Thoracic aorta (tissue), 2 donors: ENCODE measurements at places on chromosomes 5 and 9. TPM values are rescaled to one million over a fixed set of nuclear protein-coding genes. Genes with fewer than 3 reads are reported as not detected.

DNA sequence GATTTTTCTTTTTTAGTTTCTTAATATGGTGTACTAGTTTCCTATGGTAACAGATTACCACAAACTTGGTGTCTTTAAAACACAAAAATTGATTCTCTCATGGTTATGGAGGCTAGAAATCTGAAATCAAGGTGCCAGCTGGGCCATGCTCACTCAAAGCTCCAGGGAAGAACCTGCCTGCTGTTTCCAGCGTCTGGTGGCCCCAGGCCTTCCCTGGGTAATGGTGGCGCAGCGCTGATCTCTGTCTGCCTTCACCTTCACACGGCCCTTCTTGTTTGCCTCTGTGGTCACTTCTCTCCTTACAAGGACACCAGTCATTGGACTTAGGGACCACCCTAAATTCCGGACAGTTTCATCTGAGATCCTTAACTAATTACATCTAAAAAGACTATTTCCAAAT, 70.5 kb upstream of the GFPT2 start:
- DNase-seq, result no peak

DNA sequence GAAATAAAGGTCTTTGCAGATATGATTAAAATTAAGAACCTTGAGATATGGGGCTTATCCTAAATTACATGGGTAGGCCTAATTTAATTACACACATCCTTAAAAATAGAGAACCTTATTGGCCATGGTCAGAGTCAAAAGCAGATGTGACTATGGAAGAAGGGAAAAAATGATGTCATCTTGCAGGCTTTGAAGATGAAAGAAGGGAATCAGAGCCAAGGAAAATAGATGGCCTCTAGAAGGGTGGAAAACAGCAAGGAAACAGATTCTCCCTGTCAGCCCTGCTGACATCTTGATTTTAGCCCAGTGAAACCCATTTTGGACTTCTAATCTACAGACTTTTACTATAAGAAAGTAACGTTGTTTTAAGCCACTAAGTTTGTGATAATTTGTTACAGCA, 37.6 kb upstream of the KCNN2 start:
- DNase-seq, result no peak

GRCh38 chr5:28779161-28779754, 1740.9 kb upstream of the CDH9 start:
- no peak for DNase-seq

- no peak for DNase-seq
Measured at GRCh38 chr9:119881898-119882297, 512.7 kb upstream of the BRINP1 start.

DNA sequence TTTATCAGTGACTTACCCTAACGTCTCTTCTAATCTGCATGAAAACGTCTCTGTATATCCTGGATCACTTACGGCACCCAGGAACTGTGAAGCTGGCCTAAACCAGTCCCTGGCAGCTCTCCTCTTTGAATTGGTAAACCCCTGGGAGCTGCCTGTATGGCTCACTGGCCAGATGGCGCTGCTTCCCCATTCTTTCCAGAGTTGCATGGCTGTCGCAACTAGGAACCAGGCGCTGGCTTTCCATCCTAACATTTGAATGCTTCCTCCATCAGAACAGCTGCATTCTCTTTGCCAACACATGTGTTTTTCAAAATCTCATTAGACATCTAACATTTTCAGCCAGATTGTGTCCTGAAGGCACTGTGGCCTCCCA, 8.0 kb upstream of the PCA3 start:
- DNase-seq, result no peak

DNA sequence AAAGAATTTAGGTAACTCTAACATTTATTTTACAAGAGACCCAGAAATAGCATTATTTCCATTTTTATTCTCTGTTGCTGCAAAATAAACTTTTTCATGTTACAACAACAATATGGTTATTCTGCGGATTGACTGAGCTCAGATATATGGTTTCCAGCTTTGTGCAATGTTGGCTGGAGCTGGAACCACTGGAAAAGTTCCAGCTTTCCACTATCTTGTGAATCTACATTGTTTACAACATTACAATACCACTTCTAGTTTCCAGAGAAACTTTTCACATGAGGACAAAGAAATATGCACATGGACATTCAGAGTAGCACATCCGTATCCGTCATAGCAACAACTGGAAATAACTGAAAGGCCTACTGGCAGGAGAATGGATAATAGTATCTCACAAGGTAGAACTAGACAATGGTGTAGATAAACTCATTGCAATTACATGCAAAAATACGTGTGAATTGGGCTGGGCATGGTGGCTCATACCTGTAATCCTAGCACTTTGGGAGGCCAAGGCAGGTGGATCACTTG, 436.1 kb upstream of the ADAMTS16 start:
- no peak for DNase-seq

DNA sequence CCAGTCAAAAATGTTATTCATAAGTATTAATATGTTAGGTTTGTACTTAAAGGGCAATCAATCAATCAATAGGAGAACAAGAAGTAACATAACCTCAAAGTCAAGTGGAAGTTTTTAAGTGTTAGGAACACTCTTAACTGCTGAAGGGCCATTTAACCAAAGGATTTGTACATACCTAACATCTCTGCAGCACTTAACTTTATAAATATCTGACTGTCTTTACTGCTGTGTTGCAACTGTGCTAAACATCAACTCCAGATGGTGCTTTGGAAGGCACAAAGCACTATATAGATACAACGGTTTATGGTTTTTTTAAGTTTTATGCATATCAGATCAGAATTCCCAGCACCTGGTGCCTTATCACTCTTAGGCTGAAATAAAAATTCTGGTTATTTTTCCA, 604.9 kb upstream of the PTGER4 start:
- no peak for DNase-seq

DNA sequence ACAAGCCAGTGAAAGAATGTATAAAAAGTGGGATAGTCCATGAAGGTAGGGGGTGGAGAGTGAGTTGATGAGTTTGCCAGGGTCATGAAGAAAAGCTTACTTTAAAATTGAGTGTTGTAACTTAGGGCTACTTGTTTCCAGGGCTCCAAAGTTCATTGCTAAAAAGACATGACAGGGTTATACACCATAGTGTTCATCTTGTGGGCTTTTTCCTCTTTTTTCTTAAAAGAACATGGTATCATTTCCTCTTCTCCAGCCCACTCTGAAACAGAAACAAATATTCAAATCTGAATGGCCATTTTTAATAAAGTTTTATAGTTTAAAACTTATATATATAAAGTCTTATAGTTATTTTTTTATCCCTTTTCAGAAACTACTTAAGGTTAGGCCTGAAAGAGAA, 115.7 kb upstream of the SMC2 start:
- DNase-seq, result no peak

- DNase-seq, result no peak
Measured at GRCh38 chr5:60674251-60675069, 25.5 kb downstream of the DEPDC1B start.

GRCh38 chr9:16867576-16868311, 2.7 kb downstream of the BNC2 start:
- no peak for DNase-seq

GRCh38 chr5:89105171-89105695, 222.2 kb upstream of the MEF2C start:
- DNase-seq, result no peak

DNA sequence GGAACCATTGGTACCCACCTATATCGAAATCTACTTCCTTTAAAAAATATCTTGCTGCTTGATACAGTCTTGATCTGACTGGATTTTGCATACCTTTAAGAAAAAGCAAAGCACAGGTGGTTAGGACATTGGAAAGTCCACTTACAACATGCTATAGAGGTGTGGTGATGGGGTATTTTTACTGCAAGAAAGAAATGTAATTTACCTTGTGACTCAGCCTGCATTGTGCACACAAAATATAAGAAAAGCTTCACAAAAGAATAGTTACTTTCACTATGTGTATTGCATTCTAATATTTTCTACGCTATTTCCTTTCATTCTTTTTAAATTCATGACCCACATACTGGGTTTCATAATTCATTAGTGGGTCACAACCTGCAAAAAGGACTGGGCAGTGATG, 236.2 kb upstream of the RASEF start:
- DNase-seq, result no peak

- DNase-seq, result no peak
Measured at GRCh38 chr9:134039386-134040175, 14.3 kb downstream of the BRD3OS start.

DNA sequence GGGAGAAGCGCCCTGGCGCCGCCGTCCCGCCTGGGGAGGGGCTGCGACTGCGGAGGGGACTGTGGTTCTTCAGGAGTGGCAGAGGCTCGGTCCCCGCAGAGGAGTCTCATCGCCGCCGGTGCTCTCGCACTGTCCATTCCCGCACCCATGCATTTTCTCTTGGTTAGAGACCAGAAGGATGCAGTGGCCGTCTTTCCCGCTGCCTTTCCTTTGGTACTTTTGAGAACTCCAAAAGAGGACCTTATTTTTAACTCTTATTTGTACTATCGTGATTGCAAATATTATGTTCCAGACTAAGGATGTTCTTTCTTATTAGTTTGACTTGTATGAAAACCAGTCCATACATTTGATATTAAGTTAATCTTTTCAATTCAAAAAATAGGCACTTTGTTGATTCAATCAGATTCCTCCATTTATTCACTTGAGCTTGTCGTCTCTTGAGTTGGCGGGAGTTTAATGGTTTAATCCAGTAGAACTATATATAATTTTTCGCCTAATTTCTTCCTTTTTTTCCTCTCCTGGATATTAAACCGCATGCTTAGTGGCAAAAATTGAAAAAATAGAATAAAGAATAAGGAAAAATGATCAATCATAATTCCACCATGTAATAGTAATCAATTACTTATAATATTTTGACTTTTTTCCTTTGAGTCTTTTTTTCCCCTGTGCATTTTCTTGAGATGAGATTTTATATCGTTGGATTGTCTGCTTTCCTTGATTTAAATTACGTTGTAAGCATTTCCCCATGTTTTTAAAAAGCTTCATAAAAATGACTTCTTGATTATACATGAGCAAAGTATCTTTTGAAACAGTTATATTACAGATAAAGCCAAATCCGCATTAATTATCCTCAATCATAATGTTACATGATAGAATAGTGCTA, 861 bp downstream of the ZFYVE16 start:
- DNase-seq, result no peak

GRCh38 chr5:176619569-176620332, 9.8 kb upstream of the GPRIN1 start:
- no peak for DNase-seq

DNA sequence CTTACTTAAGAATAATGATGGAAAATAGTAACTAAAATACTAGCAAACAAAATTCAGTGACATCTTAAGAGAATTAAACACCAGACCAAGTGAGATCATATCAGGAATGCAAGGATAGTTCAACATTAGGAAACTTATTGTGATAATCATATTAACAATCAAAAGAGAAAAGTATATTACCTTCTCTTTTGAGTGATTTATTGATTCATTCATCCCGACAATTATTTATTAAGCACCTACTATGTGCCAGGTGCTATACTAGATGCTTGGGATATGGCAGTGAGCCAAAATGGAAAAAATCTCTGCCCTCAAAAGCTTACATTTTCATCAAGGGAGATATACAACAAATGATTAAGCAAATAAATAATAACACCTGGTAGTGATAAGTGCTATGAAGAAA, 23.7 kb upstream of the PURA start:
- DNase-seq, result no peak

- DNase-seq, result no peak
Measured at GRCh38 chr5:55303238-55303690, 4.2 kb downstream of the DHX29 start.

- DNase-seq, result no peak
Measured at GRCh38 chr5:134547999-134548658, 22.7 kb downstream of the JADE2 start.

DNA sequence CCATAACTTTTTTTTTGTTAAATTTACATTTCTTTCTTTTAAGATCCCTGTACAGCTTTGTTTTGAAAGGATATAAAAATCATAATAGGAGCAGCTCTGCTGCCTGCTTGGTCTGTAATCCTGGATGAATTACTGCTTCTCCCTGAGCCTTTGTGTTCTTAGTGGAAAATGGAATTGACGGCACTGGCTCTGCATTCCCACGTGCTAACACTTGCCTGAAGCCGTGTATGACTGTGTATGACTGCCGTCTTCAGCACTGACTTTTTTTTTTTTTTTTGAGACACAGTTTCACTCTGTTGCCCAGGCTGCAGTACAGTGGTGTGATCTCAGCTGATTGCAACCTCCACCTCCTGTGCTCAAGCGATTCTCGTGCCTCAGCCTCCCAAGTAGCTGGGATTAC, 4.8 kb downstream of the THG1L start:
- no peak for DNase-seq

GRCh38 chr9:114317665-114318357, 5.1 kb upstream of the ORM1 start:
- no peak for DNase-seq

GRCh38 chr9:80504601-80505230, 933.0 kb downstream of the TLE4 start:
- DNase-seq, result no peak

GRCh38 chr9:96202971-96203780, 98.8 kb downstream of the HSD17B3 start:
- no peak for DNase-seq

GRCh38 chr5:177349362-177349647, 2.2 kb downstream of the LMAN2 start:
- DNase-seq, result no peak

- no peak for DNase-seq
Measured at GRCh38 chr5:179322071-179323025, 22.9 kb downstream of the ADAMTS2 start.

DNA sequence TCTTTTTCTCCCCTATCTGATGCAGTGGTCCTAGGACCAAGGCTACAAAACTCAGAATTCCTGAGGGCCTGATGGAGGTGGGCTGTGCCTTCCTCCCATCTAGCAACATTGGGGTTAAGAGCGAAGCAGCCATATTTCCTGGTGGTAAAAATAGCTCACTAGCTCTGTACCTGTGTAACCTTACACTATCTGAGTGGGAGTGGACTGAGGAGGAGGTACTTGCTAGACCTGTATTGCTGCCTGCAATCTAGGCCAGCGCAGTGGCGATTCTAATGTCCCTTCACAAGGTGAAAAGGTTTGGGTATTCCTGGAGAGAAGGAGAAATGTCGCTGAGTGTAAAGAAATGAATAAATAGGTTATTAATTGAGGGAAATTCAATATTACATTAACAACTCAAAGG, 80.2 kb upstream of the LIFR start:
- no peak for DNase-seq

- no peak for DNase-seq
Measured at GRCh38 chr5:53080271-53080670, 29.3 kb downstream of the MOCS2 start.

GRCh38 chr5:169390265-169390664, 89.3 kb upstream of the SLIT3 start:
- DNase-seq, result no peak

ENTPD2 gene
- total RNA-seq, result 0.92 TPM

MSX2 gene
- total RNA-seq, result 2.0 TPM

ITK gene
- total RNA-seq, result 3.4 TPM

SGCD gene
- total RNA-seq, result 20.4 TPM

CCNO gene
- 0.95 TPM for total RNA-seq

PCDHB10 gene
- total RNA-seq, result 9.1 TPM

CFAP77 gene
- total RNA-seq, result not detected

SERINC5 gene
- 12.8 TPM for total RNA-seq

KCNN2 gene
- total RNA-seq, result not detected

CFAP90 gene
- total RNA-seq, result not detected

SEMA6A gene
- 11.4 TPM for total RNA-seq

CCDC180 gene
- total RNA-seq, result 5.8 TPM

OR1N1 gene
- total RNA-seq, result not detected

CBY3 gene
- not detected for total RNA-seq

NMUR2 gene
- not detected for total RNA-seq

UGT3A2 gene
- total RNA-seq, result not detected

PKN3 gene
- 4.7 TPM for total RNA-seq

SPATA31A3 gene
- total RNA-seq, result not detected

CDC25C gene
- total RNA-seq, result not detected
